CMK (cell line): ENCODE measurements at places on chromosomes 3 and 15.

DNA sequence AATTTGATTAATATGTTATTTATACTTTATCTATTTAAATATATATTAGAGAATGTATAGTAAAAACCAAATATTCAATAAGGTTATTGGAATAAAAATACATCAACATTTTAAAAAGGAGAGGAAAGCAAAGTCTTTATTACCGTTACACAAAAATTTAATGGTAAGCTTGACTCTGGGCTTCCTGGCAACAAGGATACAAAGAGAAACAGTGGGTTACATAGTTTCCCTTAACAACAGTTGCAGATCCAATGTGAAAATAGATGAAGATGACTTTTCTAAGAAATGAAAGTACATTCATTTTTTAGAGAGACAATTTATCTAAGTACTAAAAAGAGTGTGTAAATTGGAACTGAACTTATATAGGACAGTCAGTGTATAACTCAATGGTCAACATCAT lies 6.0 kb upstream of the PHLDB2 start:
- no peak for DNase-seq

- no peak for DNase-seq
These were observed 22.9 kb upstream of the ARIH1 start for GRCh38 chr15:72451224-72451623.

GRCh38 chr3:174089592-174089991 lies 692.0 kb downstream of the NLGN1 start:
- no peak for DNase-seq

- no peak for DNase-seq
These were observed 78.5 kb upstream of the FAM174B start for GRCh38 chr15:92733934-92734521.

DNA sequence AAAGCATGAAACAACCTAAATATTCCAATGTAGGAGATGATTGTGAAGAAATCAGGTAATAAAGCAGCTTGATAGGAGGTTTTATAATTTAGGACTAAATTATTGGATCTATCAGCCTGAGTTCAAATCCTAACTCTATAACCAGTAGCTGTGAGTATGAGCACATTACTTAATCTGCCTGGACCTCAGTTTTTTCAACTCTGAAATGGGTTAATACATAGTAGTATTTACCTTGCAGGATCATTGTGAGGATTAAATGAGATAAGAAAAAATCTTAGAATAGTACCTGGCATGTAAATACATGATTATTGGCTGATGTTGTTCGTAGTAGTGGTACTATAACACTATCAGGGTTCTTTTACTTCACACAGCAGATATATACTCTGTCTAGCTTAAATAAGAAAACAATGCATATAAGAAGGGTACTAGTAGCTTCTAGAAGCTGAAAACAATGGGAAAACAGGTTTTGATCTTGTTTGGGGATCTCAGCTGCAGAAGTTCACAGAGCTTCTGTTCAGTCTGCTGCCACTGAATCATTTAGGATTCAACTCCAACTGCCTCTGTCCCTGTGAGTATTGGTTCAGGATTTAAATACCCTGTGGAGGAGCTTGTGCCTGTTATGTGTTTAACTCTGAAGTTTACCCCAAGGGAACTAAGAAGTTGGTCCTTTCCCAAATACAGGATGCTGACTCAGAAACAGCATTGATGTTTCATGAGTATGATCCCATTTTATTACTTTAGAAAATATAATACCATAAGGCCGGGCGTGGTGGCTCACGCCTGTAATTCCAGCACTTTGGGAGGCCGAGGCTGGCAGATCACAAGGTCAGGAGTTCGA lies 34.2 kb downstream of the KAT2B start:
- DNase-seq = no peak

DNA sequence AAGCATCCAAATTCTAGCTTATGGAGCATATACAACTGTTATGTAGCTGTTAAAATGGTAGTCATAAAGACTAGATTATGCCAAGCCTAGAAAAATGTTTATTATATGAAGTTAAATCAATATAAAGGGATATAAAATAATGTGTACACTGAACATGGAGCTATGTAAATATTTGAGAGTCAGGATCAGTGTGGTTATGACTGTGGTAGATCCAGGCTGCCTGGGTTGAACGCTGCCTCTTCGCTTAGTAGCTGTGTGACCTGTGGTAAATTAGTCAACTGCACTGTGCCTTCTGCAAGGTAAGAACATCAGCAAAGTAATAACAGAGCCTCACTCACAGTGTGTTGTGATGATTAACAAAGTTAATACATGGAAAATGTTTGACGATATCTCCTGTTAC lies 212.2 kb downstream of the RBMS3 start:
- no peak for DNase-seq

DNA sequence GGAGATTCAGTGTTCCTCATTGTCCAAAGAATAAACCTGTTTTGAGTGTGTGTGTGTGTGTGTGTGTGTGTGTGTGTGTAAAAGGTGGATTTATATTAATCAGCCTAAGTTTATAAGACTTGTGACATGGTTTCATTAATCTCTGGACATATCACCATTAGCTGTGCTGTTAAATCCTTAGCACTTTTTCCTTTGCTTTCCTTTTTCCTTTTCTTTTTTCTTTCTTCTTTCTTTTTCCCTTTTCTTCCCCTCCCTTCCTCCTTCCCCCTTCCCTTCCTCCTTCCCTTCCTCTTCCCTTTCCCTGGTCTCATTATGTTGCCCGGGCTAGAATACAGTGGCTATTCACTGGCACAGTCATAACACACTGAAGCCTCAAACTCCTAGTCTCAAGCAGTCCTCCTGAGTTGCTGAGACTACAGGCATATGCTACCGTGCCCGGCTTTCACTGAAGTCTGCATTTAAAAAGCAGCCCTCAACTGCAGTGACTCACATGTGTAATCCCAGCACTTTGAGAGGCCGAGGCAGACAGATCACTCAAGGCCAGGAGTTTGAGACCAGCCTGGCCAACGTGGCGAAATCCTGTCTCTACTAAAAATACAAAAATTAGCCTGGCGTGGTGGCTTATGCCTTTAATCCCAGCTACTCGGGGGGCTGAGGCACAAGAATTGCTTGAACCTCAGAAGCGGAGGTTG lies 28.6 kb upstream of the ITPKA start:
- DNase-seq = no peak

DNA sequence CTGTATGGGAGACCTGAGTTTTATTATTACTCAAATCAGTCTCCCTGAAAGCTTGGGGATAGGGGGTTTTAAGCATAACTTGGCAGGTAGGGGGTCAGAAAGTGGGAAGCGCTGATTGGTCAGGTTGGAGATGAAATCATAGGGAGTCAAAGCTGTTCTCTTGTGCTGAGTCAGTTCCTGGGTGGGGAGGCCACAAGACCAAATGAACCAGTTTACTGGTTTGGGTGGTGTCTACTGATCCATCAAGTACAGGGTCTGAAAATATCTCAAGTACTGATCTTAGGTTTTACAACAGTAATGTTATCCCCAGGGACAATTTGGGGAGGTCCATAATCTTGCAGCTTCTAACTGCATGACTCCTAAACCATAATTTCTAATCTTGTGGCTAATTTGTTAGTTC lies 17.8 kb upstream of the IQCF6 start:
- no peak for DNase-seq

- DNase-seq = no peak
These were observed 41.0 kb downstream of the MBNL1 start for GRCh38 chr3:152309535-152310307.

DNA sequence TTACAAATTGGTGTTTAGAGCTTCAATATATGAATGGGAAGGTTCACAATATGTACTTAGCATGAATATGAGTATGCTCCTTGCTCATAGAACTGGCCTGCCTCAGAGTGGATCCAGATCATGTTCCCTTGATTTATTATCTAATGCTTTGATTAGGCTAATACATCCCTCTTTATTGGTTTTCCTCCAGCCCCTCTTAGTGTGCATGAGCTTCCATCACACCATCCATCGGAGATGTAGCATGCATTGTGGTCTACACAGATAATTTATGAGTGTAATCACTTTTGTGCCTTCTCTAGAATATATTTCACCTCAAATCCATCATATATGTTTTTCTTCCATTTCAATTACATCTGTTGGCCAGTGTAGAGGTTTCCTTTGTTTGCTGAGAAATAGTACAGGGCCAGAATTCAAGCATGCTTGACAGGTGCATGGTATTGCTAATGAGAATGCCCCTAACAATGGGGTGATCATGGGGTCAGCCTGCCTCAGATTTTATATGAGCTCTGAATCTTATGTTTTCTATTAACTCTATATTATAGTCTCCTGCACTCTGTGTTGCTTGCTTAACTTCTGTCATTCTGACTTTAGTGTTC lies 786.4 kb upstream of the ARPP21 start:
- DNase-seq = no peak

DNA sequence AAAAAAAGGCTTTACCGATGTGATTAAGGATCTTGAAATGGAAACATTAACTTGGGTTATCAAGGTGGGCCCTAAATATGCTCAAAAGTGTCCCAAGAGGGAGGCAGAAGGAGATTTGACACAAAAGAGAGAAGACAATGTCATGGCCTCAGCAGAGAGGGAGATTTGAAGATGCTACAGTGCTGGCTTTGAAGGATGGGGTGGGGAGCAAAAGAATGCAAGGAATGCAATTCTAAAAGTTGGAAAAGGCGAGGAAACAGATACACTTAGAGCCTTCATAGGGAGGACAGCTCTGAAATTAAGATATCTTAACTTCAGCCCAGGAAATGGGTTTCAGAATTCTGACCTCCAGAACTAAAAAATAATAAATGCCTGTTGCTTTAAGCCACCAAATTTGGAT lies 314.5 kb upstream of the CCDC54 start:
- DNase-seq = no peak

GRCh38 chr3:26018889-26019288 lies 229.0 kb downstream of the OXSM start:
- DNase-seq = no peak

DNA sequence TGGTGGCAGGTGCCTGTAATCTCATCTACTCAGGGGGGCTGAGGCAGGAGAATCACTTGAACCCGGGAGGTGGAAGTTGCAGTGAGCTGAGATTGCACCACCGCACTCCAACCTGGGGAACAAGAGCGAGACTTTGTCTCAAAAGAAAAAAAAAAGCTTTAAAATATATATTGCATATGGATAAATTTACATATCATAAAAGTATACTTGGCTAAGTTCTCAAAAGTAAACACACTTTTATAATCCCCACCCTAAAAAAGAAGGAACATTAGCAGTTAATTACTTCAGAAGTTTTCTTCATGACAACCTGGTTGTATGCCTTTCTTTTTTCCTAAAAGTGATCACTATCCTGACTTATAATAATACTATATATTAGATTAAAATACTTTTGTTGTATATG lies 369.1 kb upstream of the TPRG1 start:
- DNase-seq = no peak

GRCh38 chr15:52255008-52255407 lies 40.6 kb downstream of the MYO5C start:
- DNase-seq = no peak

GRCh38 chr3:7421065-7421464 lies 560.1 kb downstream of the GRM7 start:
- no peak for DNase-seq

DNA sequence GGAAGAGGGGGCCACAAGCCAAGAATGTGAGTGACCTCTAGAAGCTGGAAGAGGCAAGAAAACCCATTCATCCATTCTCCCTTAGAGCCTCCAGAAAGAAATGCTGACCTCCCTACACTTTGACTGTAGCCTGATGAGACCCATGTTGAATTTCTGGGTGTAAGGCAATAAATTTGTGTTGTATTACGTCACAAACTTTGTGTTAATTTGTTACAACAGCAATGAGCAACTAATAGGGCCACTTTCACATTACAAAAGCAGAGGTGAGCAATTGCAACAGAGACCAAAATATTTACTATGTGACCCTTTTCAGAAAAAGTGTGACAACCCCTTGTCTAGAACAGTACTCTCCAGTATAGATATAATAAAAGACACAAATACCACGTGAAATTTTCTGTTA lies 101.2 kb downstream of the NTRK3 start:
- DNase-seq = no peak

DNA sequence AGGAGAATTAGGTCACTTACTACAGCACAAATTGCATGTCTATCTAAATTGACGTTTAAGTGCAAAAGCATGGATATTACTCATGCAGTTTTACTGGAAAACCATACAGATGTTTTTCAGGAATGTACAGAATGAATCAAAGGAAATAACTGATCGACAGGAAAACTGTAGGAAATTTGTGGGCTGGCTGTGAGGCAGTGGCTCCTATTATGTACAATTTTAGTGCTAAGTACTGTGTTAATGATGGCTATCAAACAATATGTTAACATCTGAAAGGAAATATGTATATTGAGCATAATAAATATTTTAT lies 6.9 kb downstream of the NUDT16 start:
- no peak for DNase-seq

GRCh38 chr15:81386947-81387346 lies 12.9 kb upstream of the TMC3 start:
- DNase-seq = no peak

GRCh38 chr3:11602886-11603527 lies 40.7 kb downstream of the VGLL4 start:
- DNase-seq = no peak

GRCh38 chr3:118991775-118992174 lies 42.9 kb downstream of the IGSF11 start:
- DNase-seq = no peak

- no peak for DNase-seq
These were observed 31.0 kb downstream of the ATP10A start for GRCh38 chr15:25832158-25832557.

DNA sequence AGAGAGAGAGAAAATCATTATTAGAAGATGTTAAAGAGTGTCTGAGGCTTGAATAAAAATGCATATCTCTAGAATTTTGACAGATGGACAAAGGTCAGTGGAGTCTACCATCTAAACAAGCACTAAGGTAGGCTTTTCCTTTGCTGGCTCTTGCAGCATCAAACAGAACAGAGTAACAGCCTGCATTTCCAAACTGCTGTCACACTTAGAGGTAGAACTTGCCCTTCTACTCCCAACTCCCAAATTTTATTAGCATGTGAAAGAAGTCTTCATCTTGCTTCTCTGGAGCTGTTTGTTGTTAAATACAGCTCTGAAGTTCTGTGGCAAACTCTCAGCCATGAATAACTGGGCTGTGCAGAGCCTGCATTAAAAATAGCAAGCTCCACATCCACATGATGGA lies 4.1 kb upstream of the MB21D2 start:
- no peak for DNase-seq

- no peak for DNase-seq
These were observed 76.0 kb downstream of the EEFSEC start for GRCh38 chr3:128229106-128229857.

- no peak for DNase-seq
These were observed 908.4 kb downstream of the EPHA3 start for GRCh38 chr3:90015688-90016356.

- DNase-seq = no peak
These were observed 112.5 kb downstream of the TOP2B start for GRCh38 chr3:25552251-25552650.

GRCh38 chr3:54026543-54026942 lies 95.8 kb upstream of the CACNA2D3 start:
- no peak for DNase-seq

DNA sequence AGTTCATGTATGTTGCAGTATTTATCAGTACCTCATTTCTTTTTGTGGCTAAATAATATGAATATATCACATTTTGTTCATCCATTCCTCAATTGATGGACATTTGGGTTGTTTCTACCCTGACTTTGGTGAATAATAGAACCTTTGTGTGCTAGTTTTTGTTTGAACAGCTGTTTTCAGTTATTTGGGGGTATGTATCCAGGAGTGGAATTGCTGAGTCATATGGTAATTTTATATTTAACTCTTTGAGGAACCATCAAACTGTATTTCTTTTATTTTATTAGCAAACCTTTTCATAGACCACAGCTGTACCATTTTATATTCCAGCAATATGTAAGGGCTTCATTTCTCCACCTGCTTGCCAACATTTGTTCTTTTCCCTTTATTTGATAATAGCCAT lies 38.4 kb upstream of the RBM5 start:
- no peak for DNase-seq

GRCh38 chr3:25708036-25708435 lies 43.3 kb upstream of the TOP2B start:
- no peak for DNase-seq
